ENCODE measurements at places on chromosomes 4 and X.
A peak's percentile ranks its signal among the peaks of the same experiment; 100 is the strongest.

- DNase-seq: peak; percentile 2
Measured at GRCh38 chrX:46686003-46686645, 72.8 kb downstream of the SLC9A7 start.

DNA sequence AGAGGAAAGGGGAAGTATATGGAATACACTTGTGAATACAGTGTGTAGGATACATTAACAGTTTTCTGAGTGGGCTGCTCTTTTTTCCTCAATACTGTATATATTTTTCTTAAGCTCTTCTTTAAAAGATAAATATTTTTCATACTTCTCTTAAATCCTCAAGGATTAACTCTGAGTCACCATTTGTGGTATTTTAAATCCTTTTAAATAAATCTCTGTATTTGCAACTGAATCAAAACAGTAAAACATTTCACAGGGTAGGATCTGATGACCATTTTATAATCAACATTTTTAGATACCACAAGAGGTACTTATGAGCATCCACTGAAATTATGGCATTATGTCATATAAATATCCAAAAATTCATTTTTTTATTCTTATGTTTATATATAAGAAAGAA is 87.6 kb downstream of the GAB1 start:
- no peak for DNase-seq

DNA sequence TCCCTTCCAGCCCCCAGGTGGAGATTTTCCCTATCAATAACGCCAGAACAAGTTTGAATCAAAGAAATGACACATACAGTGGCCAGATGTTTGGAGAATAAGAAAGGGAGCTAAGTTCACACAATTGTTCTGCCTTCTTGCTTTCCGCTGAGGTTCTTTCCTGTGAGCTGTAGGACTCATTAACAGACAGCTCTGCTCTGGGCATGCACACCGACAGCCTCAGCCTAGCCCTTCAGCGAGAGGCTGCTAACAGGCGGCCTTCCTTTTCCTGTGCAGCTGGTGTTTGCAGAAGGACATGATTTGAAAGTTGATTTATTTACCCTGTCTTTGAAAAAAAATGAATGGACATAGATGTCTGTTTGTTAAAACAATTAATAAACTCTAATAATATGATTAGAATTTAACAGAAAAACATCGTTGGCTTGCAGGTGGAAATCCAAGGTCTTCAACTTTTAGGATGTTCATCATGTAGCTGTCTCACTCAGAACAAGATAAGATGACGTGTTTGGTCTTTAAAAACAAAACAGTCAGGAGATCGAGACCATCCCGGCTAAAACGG is 183.3 kb downstream of the KDR start:
- peak; percentile 92 for DNase-seq

DNA sequence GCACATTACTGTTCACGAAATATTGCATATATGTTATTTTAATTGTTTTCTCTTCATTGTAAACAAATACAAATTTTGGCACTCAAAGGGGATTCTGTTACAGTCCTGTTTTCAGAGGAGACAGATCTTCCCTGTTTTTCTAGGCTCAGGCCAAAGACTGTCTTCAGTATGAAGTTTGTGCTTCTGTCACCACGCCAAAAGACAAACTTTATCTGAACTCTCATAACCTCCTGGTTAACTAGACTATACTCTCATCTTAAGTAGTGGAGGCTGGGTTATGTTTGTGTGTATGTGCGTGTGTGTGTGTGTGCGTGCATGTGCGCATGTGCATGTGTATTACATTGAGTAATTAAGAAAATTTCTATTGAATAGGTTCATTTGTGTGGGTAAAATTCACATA is 676.8 kb upstream of the HS3ST1 start:
- DNase-seq: no peak

DNA sequence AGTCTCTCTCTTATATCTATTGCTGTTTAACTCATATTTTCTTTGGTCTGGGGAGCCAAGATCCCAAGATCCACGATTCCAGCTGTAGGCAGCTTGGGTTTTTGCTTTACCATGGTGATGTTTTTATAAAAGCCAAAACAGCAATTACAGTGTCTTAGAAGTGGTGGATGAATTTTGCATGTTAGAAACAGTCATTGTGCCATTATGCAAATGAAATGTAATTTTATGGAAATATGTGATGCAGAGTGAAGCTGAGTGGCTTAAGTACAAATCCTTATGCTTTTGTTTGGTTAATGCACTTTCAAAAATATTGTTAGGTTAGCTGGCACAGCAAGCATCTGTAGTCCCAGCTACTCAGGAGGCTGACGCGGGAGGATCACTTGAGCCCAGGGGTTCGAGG is 32.8 kb upstream of the PTTG2 start:
- no peak for DNase-seq

DNA sequence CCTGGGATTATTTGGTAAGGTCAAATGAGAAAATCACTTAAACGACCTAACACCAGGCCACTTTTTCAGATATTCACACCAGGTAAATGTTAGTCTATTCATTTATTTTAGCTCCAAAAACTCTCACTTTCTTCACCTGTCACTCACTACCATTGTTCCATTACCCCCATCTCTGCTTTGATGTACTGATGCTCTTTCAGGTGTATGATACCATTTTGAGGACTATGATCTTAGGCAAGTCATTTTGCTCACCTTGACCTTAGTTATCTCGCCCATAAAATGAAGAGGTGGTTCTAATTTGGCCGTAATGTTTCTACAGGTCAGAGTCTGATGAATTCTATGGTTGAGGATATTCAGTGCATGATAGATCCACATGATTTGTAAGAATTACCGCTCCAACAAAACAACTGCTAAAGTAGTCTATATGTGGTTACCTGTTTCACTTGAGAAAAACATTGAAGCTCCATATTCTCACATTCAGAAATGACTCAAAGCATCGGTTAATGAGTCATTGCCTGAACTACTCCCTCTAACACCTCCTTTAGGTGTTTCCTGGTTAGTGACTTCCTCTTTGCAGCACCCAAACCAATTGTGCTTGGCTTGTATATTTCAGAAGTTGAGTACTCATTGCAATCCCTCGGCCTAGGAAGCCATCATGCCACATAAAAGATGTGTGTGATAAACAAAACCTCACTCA is 4.5 kb downstream of the DTHD1 start:
- DNase-seq: no peak

- no peak for DNase-seq
Measured at GRCh38 chrX:13167481-13168231, 123.2 kb upstream of the FAM9C start.

DNA sequence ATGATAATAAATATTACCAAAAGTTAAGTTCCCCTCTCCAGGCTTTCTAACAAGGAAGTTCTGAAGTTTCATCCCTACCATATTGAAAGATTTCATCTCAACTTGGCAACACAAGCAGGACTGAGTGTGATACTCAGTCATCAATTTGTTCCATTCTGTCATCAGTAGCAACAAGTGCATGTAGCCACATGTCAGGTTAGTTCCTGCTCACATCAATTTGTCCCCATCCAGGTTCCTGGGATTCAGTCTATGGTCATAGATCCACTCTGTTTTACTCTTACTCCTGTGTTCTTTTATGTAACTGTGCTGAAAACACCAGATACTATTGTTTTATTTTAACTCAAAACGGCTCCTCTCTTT is 22.2 kb downstream of the SMPX start:
- DNase-seq: no peak

GRCh38 chrX:136251041-136251991 is at the start of gene MAP7D3:
TSS of gene MAP7D3 (minus strand) at chrX:136251400. CDS start at chrX:136251358, 42 bp downstream.
- peak; percentile 13 for DNase-seq

DNA sequence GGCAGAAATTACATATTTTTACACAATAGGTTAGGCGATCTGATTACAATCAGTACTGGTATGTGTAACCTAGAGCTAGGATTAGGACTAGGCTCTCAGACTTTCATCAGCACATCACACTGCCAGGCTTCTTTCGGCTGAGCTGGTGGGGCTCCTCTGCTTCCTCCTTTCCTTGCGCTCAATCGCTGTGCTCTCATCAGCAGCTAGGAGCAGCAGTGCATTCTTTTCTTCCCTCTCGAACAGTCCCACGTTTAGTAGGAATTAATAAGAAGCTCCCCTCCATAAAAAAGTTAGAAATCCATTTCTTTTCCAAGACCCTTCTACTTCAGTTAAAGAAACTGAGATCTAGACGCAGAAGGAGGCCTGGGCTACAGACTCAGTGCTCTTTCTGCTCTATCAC is 350.4 kb downstream of the SPRY1 start:
- DNase-seq: no peak

DNA sequence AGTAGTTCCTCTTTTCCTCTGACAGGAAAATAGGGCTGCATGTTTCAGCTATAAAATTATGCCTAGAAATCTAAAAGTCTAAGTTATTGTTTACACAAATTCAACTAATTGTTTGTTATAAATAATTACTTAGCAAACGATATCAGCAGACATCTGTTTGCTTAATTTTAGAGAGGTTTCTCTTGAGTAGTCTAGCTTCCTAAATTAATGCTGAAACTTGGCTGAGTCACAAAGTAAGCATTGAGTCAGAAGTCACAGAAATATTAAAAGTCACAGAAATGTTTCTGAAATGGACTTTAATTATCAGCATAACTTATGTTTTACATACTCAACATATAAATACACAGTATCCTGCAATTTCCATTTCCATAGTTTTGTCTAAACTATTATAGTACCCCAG is 1044.0 kb downstream of the CCSER1 start:
- DNase-seq: no peak

DNA sequence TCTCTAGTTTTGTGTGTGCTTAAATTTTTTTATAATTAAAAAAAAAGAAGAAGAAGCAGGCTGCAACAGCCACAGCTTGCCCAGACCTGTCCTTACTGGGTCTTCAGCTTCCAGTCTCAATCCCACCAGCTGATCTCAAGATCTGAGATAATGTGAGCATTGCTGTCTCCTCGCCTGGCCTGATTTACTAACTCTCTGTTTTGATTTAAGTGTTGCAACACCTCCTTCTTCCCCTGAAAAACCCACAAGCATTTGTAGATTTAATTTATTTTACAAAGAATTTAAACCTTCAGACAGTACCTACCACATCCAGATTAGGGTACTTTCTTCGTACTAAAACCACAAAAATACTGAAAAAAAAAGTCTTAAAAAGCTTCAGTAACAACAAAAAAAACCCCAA is 38.0 kb downstream of the FAM241A start:
- no peak for DNase-seq

- DNase-seq: no peak
Measured at GRCh38 chrX:19174401-19175025, 52.2 kb upstream of the ADGRG2 start.

DNA sequence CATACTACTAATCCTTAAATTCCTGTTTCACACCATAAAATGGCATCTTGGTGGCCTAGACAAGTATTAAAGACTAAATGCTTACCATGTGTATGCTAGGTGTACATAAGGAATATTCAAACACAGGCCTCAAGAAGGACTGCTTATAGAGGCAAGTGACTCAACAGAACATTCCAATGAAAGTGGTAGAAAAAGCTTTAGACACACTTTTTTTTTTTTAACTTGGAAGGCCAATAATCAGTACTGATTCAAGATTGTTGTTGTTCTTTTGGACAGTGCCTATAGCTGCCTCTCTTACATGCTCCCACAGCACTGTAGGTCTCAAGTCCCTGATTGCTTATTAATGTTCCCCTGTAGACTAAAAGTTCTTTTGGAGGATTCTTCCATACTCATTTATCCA is 77.6 kb downstream of the FBXL5 start:
- DNase-seq: no peak

DNA sequence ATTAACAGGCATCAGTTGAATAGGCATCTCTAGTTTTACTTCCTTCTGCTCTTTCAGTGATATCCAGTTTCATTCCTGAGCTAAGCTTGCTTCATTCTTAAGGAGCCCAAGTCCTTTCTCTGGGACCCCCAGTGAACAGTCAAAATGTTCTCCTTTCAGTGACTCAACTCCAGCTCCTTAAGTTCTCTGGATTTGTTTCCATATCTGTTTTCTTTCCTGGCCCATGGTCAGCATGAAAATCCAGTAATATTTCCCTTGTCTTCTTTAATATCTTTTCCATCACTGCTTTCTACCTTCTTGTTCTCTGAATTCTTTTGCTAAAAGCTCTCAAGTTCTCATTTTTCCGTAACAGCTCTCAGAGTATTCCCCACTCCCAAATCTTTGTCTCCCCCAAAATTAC is 25.5 kb downstream of the ADGRL3 start:
- DNase-seq: no peak

DNA sequence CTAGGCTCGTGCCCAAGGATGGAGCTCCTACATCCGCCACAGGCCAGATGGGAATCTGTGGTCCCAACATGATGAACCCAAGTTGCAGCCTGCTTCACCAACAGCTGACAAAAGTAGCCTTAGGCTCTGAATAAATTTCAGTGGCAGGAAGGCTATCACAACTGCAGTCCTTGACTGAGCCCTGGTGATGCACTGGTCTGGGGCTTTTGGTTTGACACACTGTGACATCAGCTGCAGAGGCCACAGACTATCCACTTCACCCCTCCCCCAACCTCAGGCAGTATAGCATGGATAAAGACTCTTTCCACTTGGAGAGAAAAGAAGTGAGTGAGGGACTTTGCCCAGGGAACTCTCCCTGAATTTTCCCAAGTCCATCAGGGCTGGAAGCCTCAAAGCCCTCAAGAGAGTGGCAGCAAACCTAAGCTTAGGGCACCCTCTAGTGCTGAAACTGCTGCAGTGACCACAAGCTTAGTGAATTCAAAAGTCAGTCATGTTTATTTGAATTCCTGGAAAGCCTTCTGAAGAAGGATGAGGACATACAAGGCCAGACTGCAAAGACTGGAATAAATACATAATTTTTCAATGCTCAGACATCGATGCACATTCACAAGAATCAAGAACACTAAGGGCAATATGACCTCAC is 135.0 kb upstream of the TENT5D start:
- DNase-seq: no peak

GRCh38 chr4:122383341-122383740 is 4.5 kb downstream of the ADAD1 start:
- no peak for DNase-seq

GRCh38 chr4:91764085-91764484 is 539.7 kb upstream of the GRID2 start:
- DNase-seq: no peak

DNA sequence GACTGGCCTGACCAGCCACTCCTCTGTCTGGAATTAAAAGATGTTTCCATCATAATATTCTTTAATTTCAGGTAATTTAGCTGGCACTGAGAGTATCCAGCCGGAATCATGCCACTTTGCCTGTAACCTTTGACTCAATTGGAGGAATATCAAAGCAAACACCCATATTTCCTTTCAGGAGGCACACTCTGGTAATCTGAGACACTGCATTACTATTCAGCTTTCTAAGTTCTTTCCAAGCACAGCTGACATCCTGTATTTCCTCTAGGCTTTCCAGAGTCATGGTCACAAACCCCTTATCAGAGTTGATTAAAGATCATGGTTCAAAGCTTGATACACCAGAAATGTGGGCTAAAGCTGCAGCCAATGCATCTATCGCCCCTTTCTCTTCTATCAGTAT is 29.3 kb downstream of the INTS12 start:
- peak; percentile 4 for DNase-seq

- DNase-seq: no peak
Measured at GRCh38 chrX:107537815-107538214, 88.4 kb downstream of the FRMPD3 start.

- peak; percentile 83 for DNase-seq
Measured at GRCh38 chr4:54658252-54659093, 716 bp downstream of the KIT start.

All from NCI-H510A treated with DMSO at 0.1 percent for 48 hours (cell line).